ENCODE measurements at places on chromosomes 7 and 10.

GRCh38 chr7:51217804-51218203 is 98.8 kb downstream of the COBL start:
- no peak for DNase-seq

DNA sequence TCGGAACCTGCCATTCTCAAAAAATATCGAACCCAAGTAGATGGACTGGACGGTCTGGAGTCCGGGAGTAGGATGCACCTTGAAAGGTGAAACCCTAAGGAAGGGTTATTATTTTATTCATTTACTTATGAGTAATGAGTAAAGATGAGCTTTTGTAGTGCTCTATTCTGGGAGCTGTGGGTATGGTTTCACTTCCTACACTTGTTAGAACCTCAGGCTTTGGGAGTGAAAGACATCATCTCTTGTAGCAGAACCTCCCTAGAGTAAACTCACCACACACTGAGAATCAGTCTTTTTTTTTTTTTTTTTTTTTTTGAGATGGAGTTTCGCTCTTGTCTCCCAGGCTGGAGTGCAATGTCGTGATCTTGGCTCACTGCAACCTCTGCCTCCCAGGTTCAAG is 389.4 kb upstream of the AUTS2 start:
- DNase-seq = no peak

DNA sequence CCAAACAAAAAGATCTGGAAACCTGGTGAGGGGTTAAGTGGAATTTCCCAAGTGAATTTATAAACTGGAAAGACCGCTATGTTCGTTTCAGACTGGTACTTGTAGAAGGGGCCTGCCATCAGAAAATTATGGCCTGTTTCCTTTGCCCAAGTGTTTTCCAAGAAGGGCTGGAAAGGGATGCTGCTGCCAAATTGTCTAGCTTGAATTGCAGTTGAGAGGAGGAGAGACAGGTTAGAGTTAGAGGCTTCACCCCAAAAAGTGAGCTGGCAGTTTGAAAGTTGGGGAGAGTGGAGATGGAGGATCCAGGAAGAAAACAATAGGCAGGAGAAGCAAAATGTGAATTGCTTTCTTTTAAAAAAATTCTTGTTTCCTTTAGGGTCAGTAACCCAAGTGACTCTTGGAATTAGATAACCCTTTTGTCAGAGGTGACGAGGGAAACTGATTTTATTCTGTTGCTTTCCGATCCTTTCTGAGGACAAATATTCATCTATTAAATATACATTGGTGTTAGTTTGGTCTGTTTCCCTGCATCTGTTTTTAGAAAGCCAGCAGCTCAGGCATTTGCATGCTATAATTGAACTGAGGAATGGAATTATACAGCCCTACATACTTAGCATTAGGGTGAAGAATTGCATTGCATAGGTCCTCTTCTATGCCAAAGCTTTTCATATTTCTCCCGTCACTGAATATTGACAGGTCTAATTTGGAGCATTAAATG is 82.5 kb upstream of the PRR15 start:
- DNase-seq = no peak

GRCh38 chr10:50387732-50388073 is 136.4 kb upstream of the ASAH2 start:
- no peak for DNase-seq
